ENCODE measurements at places on chromosomes 13 and 19.

GRCh38 chr19:29477831-29478577, 47.8 kb upstream of the VSTM2B start:
- no peak for DNase-seq

DNA sequence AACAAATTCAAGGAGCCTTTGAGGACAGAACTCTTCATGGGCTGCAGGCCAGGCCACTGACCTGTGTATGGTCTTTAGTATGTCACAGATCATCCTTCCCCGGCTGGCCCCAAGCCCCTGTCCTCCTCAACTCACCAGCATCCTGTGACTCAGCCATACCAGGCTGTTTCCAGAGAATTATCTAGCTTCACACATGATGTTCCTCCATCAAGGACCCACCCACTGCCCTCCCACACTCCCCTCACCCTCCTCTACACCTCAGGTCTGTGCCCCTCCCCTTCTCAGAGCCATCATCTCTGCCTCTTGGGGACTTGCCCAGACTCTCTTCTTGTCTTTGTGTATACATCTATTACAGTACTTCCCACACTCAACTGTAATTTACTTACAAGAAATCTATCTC, 14.7 kb downstream of the DCT start:
- DNase-seq: no peak

- no peak for DNase-seq
Measured at GRCh38 chr13:46982856-46983582, 86.2 kb upstream of the HTR2A start.

DNA sequence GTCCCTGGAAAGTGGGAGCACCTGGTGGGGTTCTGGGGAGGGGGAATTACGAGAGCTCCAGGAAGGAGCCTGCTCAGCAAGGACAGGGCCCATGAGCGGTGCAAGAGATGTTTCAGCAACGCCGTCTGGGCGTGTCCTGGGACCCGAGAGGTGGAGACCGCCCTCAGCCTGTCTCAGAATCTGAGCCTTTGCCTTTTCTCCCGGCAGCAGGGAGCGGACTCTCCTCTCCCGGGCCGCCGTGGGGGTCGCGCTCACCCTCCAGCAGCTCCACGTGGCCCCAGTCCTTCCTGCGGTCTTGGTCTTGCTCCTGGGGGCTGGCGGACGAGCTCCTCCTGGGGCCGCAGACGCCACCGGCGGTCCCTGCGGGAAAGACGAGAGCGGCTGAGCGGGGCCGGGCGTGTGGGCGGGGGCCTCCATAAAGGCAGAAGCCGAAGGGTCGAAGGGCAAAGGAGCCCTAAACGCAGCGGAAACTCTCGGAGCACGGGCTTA, 714 bp downstream of the POLRMT start:
- DNase-seq: no peak

- DNase-seq: no peak
Measured at GRCh38 chr19:21158523-21159135, 16.8 kb downstream of the ZNF431 start.

DNA sequence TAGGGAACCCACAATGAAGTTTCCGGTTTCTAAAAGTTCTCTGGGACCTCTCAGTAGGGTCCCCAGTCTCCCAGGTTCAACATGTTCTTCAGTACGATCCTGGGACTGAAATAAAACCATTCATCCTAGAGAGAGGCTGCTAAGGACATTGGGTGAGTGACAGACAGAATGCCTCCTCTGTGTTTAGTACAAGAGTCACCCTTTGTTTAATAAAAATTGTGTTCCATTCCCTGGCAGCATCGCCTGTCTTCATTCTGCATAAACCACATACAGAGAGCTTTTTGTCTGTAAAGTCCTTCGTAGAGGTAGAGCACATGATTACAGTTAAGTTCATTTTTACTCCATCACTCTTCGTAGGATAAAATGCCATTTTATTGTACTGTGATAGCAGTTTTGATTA, 95.3 kb upstream of the GPR12 start:
- DNase-seq: no peak

DNA sequence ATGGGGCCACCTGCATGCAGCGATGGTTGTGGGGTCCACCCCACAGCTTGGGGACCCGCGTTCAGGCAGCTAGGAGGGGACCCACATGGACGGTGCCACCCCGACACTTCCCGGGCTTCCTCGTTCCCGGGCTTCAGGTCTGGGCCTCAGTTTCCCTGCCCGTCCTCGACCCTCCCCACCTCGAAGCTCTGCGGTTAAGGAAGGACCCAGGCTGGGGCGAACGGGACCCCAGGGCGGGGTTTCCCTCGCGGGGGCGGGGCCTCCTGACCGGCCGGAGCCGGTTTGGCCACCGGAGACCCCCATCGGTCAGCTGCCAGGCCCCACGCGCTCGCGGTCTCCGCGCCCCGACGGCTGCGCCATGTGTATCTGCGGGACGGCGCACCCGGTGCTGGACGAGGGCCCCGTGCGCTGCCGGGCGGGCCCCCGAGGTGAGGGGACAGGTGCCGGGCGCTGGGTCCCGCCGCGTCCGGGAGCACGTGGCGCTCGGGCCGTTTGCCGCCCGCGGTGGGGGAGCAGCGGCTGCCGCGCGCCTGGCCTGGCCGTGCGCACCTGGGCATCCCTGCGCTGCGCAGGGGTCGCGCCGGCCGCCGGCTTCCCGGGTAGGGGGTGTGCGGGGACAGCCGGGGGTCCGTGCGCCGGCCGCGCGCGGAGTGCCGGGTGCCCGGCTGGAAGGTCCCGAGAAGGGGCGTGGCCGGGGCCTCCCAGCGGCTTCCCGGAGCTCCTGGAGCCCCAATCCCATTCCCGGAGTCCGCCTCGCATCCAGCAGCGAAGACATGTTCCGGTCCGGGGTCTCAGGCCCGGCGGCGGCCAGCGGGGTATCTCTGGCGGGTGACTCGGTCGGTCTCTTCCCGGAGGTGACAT, 4.2 kb downstream of the ARHGAP45 start:
- no peak for DNase-seq

- DNase-seq: peak; percentile 87
Measured at GRCh38 chr19:48624067-48624594, 4.8 kb downstream of the SPHK2 start.

DNA sequence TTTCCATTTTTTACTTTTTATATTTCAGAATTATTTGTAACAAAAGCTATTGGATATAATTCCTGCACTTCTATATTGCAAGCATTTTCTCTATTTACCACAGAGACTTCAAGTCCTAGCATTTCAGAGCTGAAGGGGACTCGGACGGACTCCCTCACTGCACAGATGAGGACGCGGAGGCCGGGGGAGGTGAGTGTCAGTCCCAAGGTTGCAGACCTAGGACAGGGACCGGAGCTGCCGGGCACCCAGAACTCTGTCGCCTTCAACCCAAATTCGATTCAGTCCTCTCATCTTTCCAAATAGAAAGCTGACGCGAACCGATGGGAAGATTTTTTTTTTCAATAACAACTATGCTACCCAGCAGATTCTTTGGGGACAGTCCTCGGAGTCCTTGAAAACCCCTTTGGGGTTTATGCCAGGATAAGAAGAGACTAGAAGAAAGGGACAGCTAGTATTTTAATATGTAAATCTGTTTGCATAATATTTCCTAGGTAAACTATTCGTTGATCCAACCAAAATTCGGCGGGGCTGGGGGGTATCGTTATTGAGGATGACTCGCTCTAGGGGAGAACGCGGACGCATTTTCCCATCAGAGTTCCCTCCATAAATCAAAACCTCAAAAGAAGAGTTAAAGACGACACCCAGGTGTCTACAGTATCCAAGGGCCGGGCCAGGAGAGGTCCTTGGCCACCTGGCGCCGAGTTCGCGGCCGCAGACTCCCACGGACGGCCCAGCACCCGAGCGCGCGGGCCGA, 803 bp downstream of the FLT3 start:
- no peak for DNase-seq

DNA sequence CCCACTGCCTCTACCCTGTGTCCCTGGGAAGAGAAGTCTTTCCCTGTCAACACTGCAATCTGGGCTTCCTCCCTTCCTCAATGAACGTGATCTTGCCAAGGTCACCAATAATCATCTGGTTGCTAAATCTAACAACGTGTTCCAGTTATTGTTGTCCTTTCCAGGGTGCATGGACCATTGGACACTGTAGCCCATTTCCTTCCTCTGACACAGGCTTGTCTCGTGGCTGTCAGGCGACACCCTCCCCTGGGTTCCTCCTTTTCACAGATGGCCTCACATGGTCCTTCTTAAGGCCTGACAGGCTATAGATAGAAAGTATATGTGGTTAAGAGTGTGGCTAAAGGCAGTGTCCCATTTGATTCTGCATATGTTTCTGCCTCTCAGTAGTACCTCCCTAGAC, 67.7 kb upstream of the STARD13 start:
- DNase-seq: no peak

GRCh38 chr19:18292810-18293641, 11.6 kb upstream of the JUND start:
- DNase-seq: no peak

DNA sequence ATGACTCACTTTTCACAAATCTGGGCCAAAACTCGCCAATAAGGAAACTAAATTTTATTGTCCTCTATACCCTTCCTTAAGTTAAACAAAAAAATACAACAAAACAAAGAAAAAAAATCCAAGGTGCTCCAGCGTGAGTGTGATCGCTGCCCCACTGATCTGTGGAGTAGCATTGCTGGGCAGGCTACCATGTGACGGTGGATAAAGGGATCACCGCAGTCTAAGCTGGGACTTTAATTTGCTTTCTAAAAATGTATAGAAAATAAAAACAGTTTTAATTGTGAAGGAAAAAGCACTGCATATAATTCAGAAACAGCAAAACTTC, 92.9 kb downstream of the FLT1 start:
- no peak for DNase-seq

- DNase-seq: no peak
Measured at GRCh38 chr19:29571181-29571580, 34.9 kb upstream of the POP4 start.
